ENCODE measurements at places on chromosomes 13 and 19.
A peak's percentile ranks its signal among the peaks of the same experiment; 100 is the strongest.

GRCh38 chr13:93420887-93421286, 194.3 kb downstream of the GPC6 start:
- DNase-seq = no peak

DNA sequence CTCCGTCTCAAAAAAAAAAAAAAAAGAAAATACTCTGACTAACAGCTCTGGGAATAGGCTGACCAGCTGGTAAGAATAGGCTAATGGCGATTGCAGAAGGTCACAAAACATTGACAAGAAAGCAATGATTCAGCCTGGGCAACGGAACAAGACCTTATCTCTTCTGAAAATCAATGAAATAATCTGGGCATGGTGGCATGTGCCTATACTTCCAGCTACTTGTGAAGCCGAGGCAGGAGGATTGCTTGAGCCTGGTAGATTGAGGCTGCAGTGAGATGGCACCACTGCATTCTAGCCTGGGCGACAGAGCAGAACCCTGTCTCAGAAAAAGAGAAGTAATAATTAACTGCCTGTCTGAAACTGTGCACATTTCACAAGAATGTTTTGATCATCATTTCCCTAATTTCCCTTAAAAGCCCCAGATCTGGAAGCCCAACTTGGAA, 18.8 kb upstream of the MTRF1 start:
- no peak for DNase-seq

- no peak for DNase-seq
Measured at GRCh38 chr13:95174517-95174916, 126.7 kb downstream of the ABCC4 start.

DNA sequence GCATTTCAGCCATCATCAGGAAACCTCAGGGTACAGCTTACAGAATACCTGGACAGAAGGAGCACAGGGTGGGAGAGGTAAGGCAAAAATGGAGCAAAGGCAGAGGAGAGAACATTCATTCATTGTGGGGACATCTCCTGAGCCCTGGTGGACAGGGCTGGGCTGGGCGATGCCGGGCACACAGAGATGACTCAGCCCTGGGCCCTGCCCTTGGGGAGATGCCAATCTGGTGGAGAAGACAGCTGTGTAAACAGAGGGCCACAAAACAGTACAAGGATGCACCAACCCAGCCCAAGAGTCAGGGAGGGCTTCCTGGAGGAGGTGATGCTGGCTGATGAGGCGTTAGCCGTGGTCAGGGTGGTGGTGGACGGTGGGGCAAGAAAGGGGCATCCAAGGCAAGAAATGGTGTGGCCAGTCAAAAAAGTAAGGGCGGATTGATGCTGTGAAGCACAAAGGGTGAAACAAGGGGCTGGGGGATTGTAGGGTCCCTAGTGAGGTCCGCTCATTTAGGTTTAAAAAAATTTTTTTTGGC, 3.6 kb upstream of the HAS1 start:
- DNase-seq = no peak

DNA sequence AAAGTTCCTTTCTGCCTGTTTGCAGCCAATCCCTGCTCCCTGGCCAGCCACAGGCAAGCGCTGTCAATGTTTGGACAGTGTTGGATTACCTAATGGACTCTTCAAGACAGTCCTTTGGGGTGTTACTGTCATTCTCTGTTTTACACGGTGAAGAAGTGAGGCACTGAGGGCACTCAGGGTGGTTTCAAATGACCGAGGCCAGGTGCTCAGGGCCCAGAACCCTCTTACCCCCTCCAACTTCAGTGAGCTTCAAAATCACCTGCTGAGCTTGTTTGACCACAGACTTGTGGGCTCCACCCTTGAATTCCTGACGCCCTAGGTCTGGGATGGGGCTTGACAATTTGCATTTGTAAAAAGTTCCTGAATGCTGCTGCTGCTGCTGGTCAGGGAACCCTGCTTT, 97.9 kb downstream of the GGACT start:
- DNase-seq = no peak

DNA sequence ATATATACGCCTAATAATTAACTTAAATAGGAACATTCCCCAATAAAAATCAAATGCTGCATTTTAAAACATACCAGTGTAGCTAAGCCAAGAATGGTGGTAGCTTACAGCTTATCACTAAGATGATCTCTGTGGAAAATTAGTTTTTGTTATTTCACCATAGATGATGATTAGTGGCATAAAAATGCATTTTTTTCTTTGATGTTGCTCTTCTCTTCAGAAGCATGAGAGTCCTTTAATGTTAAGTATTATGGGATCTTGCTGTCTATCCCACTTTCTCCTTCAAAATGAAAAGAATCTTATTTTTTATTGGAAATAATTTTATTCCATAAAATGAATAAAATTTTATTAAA, 731.0 kb downstream of the SLITRK1 start:
- no peak for DNase-seq

- no peak for DNase-seq
Measured at GRCh38 chr13:80496721-80497397, 155.9 kb upstream of the SPRY2 start.

DNA sequence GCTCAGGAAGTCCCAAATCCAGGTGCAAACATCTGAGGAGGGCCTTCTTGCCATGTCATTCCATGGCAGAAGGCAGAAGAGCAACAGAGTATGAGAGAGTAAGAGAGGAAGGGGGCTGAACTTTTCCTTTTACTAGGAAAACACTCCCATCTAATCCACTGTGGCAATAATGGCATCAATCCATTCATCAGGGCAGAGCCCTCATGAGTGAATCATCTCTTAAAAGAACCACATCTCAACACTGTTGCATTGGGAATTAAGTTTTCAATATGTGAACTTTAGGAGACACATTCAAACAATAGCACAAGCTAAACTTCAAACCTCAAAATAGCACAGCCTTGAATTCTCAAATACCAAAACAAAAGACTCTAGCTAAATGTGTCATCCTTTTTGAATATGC, 264.5 kb downstream of the KCTD12 start:
- no peak for DNase-seq

DNA sequence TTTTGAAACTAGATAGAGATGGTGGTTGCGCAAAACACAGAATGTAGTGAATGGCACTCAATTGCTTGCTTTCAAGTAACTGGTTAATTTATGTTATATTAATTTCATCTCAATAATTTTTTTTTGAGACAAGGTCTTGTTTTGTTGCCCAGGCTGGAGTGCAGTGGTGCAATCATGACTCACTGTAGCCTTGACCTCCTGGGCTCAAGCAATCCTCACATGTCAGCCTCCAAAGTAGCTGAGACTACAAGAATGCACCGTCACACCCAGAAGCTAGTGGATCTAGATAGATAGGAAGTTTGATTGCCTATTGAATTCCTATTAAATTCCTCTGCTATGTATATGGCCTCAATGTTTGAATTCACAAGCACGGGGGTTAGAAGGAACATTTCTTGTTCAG, 26.4 kb upstream of the ADGRE2 start:
- DNase-seq = no peak

- DNase-seq = no peak
Measured at GRCh38 chr13:62767473-62767872, 1351.8 kb upstream of the PCDH20 start.

GRCh38 chr13:36713887-36714286, 40.1 kb downstream of the SERTM1 start:
- no peak for DNase-seq

DNA sequence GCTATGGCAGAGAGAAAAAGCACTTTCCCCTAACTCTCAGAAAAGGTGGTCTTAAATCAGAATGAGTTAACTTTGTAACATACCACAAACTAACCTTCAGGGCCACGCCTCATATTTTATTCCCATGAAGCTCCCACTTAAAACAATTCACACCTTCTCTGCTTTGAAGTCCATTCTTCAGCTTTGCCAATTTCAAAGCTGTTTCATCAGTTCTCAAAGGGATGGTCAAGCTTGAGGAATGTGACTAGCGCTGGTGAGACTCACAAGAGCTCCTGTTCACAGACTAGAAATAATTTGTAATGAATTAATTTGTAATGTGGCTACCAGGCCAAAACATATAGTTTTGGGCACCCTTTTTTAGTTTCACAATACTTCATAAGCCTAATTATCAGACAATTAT, 68.2 kb downstream of the STK24 start:
- DNase-seq = no peak

DNA sequence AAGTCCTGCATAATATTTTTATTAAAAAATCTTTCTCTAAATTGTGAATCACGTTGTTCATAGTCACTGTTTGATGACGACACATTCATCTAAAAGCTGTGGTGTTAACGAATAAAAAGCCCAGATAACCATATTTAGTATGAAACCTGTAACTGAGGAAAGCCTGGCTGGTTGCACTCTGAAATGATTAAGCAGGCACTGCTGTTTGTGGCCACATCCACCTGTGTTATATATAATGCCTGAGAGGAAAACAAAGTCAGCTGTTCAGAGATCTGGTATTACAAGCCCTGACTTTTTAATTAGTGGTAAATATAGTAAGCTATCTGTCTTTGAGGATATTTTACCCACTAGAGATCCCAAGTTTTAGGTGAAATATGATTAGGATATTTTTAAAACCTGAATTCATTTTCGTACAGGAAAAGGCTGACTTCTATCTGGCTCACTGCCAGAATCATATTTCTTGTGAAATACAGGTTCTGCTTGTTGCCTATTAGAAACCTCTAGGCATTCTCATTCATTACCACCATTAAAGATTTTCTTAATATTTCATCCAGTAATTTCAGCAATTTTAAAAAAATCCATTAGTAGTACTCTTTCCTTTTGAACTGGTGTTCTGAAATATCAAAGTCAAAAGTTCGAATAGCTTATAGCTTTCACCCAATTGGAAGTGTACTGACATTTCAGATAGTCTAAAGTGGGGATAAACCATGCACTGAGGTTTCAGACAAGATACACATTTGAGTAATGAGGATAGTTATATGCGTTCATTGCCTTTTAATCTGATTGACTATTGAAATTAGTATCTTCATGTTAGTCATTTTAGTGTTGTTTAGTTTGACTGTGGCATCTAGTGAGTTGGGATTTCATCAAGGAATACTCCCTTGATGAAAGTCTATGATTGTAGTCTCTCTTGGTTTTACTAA, 79.7 kb downstream of the LMO7 start:
- DNase-seq = no peak

DNA sequence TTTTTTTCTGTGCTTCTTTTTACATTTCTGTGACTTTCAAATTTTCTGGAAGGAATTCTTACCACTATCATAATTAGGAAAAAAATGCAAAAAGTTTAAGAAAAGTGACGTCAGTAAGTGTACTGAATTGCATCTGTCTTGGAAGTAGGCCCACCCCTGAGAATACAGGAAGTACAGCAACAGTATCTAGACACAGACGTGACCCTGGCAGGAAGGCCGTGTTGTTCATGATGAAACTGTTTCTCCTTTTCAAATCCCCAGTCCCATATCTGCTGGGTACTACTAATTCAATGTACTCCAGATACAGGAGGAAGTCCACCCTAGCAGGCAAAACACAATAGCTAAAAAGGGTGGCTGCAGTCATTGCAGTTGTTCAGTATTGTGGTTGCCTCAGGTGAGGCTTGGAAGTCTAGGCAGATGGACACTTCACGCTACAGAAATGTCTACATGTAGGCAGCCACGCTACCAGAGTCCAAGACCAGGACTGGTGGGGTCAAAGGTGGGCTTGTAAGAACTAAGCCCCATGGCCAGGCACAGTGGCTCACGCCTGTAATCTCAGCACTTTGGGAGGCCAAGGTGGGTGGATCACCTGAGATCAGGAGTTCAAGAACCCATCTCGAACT, 49.6 kb upstream of the MED4 start:
- peak; percentile 57 for DNase-seq

- peak; percentile 94 for DNase-seq
Measured at GRCh38 chr19:37655301-37655688, at the start of gene ZFP30. Gene ZFP30, minus strand, starts transcription at chr19:37655465. Its CDS starts 7,643 bp downstream, at chr19:37647822.

GRCh38 chr19:36182612-36183244, 30.5 kb upstream of the COX7A1 start:
- DNase-seq = no peak

- DNase-seq = no peak
Measured at GRCh38 chr13:25920277-25920676, 131.5 kb downstream of the SHISA2 start.

- DNase-seq = no peak
Measured at GRCh38 chr13:21884965-21885567, 214.2 kb downstream of the FGF9 start.

Measured in globus pallidus (tissue), 1 donor.